ENCODE measurements at places on chromosomes 7 and 10. TPM values are rescaled to one million over a fixed set of nuclear protein-coding genes. Genes with fewer than 3 reads are reported as not detected.

- DNase-seq: no peak
These were observed 35.4 kb downstream of the TSPAN14 start for GRCh38 chr10:80489371-80490112.

GRCh38 chr10:12782537-12782936, 219.0 kb downstream of the CCDC3 start:
- DNase-seq: no peak

- DNase-seq: peak; percentile 55
These were observed 15.8 kb upstream of the LYZL2 start for GRCh38 chr10:30645340-30645827.

- peak; percentile 30 for DNase-seq
These were observed 1.1 kb upstream of the HOXA1 start for GRCh38 chr7:27096768-27097514.

DNA sequence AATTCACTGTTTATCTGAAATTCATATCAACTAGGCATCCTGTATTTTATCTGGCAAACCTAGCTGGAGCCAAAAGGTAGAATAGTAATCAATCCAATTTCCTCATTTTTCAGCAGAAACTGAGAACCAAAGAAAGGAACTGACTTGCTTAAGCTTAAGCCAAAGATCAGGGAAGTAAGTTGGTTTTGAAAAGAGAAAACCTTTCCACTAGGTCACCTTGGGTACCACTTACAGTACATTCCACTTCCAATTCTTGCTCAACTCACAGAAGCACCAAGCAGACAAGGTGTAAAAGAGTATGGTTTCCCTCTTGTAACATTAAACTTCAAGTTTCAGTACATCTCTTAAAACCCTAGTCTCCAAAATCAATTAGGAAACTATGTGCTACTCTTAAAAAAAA, 79.6 kb downstream of the ZFAND4 start:
- DNase-seq: no peak

GRCh38 chr7:18995811-18996426, 121.5 kb downstream of the TWIST1 start:
- DNase-seq: no peak

DNA sequence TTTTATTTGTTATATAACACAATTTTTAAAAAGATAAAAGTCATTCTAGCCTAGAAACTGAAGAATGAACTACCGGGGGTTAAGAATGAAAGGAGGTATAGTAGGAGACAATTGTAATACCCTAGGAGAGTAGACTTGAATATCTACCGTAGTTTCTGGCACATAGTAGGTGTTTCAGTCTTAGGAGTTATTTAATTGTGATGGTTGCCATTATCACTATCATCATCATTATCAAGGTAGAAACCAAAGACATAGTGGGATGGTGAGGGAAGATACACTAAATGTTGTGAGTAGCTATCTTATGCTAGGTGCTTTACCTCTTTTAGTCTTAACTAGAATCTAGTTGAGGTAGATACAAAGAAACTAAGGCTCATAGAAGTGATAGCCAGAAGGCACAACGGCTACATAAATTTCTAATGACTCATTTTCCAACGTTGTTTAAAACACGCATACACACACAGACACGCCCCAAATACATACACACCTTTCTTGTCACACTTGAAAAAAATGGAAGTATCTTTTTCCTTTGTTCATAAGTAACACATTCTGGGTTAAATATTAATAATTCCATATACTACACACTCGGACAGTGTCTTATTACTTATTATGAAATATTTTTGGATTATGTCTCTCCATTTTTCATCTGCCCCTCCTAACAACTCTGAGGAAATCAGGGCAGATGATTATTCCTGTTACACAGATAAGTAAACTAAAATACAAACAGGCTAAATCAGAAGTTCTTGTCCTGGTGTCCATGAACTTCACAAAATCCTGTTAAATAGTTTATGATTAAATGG, 2.0 kb upstream of the ANLN start:
- DNase-seq: no peak

DNA sequence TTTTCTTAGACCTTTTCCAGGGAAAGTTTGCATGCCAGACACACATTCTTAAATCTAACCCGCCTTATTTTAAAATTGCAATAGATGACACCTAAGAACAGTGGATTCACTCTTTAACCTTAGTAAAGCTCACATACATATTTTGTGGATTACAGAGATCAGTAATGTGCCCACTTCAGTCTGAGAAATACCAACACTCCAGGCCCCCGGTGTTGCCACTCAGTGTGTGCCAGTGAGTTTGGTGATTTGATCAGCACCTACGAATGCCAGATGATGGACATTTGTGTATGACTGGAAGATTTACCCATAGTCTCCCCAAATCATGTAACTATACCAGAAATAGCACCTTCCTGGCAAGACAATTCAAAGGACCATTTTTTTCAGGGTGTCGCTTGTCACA, 2.6 kb downstream of the LRRN3 start:
- no peak for DNase-seq

GRCh38 chr7:65749039-65749438, 123.8 kb upstream of the VKORC1L1 start:
- DNase-seq: no peak

GRCh38 chr7:81903115-81903514, 133.3 kb upstream of the HGF start:
- no peak for DNase-seq

ATP6V0E2 gene
- total RNA-seq: 14.2 TPM

FBXO24 gene
- 0.52 TPM for total RNA-seq

DNA sequence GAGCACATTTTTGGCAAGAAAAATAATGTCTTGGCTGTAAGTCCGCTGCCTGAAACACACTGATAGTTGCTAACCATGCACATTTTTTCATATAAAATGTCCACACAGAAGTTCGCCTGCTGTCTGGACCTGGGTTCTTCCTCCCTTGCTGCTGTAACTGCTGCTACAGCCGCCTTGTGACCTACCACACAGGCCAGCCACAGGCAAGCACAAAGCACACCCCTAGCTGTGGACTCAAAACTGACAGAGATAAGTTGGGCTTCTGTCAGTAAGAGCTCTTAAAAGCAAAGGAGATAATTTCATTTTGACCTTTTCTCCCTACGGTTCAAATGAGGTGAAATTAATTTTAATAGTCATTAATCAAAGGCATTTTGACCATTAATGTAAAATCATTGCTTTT, 354.7 kb downstream of the OTUD1 start:
- no peak for DNase-seq

GTF2I gene
- 168 TPM for total RNA-seq

DNA sequence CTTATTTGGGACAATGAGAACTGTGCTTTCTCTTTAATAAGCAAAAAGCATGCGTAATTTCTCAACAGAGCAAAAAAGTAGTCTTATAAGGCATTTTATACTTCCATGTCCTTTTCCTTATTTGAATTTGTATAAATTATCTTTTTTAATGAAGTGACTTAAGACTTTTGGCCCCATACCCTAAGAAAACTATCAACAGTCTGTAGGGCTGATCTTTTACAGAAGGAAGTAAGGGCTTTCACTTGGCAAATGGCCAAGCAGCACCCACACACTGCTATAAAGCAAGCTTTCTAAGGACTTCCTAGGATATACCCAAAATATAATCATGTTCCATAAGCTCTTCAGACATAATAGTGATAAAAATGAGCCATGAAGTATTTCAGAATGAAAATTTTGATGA, 3.4 kb downstream of the CRPPA start:
- DNase-seq: no peak

DNA sequence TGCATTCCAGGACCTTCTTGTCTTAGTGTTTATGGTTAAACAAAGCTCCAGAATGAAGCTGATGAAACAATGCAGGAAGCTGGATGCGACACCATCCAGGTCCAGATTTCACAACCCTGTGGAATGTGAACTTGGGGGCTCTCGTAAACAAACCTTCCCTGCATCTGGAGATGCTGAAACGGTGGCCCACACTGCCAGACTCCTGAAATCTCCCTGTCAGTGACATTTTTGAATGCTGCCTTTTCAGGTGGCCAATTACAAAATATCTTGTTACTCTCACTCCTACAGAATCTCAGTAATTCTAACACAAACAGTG, 18.8 kb downstream of the VIPR2 start:
- no peak for DNase-seq

HOXA11 gene
- not detected for total RNA-seq

DNA sequence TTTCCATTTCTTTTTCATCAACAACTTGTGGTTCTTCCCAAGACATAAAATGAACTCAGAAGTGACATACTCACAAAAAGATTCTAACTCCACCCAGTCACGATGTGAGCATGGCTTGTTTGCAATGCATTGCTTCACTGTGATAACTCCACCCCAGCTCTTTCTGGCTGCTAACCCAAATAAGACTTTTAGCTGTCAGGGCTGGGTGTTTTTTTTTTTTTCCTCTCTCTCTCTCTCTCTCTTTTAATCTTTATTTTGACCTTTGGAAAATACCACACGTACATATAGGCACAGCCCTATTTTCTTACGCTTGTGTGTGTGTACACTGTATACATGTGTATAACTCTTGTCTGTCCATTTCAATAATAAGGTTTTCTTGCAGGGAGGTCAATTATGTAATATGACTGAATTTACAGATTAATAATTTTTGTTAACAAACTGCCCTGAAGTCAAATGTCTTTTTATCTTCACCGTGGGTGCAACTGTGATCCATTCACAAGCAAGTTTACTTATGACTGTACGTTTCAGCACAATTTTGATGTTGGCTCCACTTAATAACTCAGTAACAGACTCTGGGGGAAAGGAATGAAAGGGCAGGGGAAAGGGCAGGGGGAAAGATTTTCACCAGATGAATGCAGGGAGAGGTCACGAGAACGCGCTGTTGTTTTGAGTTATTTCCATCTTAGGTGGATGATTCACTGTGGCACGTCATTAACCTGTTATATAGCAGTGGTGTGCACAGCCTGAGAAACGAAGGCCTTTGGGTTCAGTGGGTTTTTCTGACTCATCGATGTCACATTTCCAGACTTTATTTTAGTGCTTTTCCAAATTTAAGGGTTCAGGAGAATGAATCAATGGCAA, 49.1 kb downstream of the APBB1IP start:
- DNase-seq: peak; percentile 97

DNA sequence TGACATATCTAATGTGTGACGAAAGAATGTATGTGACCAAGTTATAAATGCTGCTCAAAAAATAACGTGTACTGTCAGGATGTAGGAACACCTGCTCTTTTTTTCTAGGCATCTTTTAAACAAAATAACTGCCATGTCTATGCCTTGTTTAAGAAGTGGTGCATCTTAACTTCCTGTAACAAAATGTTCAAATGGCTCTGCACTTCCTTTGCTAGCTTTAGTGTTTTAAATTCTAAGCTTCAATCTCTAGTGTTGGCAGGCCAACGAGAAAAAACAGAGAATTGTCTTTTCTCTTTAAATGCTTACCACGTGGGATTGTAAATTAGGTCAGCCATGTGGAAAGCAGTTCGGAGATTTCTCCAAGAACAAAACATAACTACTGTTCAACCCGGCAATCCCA, 14.6 kb upstream of the PDSS1 start:
- no peak for DNase-seq

DNA sequence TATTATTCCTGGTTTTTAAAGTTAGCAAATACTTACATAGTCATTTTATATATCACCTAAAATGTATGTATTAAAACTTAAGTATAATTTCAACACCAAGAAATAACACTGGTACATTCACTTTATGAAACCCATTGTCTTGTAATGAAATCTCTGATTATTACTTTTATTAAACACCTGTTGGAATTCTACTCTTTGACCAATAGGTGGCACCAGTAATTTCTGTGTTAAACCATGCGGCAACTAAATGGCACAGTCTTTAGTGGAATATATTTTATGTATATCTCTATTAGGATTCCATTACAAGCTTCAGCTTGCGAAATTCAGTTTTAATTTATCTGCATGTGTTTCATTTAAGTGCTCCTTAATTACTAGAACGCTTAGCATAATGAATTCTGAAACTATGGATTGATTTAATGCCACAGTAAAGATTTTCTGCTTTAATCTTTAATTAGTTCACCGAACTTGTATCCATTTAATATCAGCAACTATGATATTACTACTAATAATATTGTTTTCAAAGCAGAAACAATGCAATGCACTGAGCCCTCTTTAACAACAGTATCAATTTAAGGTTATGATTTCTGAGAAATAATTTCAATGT, 181.3 kb downstream of the MAGI2 start:
- DNase-seq: peak; percentile 26

DNA sequence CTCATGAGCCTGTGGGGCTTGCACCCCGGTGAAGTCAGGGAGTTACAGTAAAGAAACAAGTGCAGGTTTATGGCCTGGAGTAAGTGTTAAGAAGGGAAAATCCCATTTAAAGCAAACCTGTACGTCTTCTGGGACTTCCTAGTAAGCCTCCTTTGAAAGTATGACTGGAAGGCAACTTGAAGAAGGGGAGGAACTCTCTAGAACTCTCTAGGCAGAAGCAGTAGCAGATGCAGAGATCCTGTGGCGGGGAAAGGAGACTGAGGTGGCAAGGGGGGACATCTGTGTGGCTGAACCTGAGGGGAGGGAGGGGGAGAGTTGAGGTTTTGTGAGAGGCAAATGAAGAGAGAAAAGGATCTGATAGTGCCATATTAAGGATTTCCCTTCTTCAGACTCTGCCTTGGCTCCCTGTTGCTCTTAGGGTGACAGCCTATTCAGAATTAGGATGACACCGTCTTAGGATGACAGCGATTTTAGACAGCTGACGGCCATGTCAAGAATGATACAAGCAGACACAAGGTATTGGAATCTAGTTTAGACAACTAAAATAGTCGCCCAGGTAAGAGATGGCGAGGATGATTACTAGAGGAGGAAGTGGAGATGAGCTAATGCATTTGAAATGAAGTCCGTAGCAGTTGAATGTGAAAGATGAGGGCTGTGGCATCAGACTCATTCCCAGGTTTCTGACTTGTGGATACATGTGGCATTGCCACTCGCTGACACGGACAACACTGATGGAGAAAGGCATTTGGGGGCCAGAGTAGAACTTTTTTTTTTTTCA, 29.0 kb downstream of the CUL1 start:
- no peak for DNase-seq

DNA sequence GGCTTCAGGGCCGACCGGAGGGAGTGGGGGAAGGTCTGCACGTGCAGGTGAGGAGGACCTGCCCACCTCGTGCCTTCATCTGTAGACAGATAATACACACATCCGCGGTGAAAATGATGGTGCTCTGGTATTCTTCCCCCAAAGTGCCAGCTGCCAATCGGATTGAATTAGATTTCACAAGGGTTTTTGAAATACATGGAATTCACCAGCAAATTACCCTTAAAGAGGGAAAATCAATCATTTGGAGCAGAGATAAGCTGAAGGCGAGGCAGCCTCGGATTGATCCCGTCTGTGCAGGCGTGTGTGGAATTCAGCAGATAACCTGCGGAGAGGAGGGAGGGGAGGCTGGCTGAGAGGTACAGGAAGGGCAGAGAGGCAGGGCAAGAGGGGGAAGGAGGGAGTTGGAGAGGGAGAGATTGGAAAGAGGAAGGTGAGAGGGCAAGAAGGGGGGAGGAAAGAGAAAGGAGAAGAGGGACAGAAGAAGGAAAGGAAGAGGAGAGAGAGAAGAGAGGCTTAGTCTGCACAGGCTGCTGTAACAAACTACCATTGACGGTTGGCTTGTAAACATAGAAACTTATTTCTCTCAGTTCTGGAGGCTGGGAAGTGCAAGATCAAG, 84.2 kb downstream of the C10orf105 start:
- no peak for DNase-seq

DNA sequence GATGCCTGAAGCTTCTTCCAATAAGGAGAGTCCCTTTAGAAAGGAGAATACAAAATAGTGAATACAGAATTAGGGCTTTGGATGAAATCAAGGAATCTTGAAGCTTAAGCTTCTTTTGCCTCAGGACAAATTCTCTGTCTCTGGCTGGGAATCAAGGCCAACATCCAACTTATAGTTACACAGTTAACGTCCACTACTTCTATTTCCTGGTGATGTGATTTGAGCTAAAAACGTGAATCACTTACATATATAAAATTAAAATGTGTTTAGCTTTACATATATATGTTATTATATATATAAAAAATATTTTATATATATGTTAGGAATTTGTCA, 11.4 kb upstream of the INPP5F start:
- DNase-seq: no peak
